ENCODE measurements at places on chromosomes 7 and 10. TPM values are rescaled to one million over a fixed set of nuclear protein-coding genes. Genes with fewer than 3 reads are reported as not detected.
A peak's percentile ranks its signal among the peaks of the same experiment; 100 is the strongest.

TAS2R41 gene
- not detected for total RNA-seq

ECHS1 gene
- total RNA-seq: 19.9 TPM

DNA sequence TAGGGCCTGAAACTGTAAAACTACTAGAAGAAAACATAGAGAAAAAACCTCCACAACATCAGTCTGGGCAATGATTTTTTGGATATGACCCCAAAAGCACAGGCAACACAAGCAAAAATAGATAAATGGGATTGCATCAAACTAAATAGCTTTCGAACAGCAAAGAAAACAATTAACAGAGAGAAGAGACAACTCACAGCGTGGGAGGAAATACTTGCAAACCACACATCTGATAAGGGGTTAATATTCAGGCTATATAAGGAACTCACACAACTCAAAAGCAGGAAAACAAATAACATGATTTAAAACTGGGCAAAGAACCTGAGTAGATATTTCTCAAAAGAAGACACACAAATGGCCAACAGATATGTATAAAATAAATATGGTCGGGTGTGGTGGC, 7.7 kb upstream of the GSTK1 start:
- H3K4me3 ChIP-seq: no peak overlapping the region
- no peaks in the 10 kb centered on the region for H3K36me3 ChIP-seq
- H3K27ac ChIP-seq: no peak overlapping the region
- H3K4me1 ChIP-seq: peaks cover 7% of the 10 kb centered on the region

DNA sequence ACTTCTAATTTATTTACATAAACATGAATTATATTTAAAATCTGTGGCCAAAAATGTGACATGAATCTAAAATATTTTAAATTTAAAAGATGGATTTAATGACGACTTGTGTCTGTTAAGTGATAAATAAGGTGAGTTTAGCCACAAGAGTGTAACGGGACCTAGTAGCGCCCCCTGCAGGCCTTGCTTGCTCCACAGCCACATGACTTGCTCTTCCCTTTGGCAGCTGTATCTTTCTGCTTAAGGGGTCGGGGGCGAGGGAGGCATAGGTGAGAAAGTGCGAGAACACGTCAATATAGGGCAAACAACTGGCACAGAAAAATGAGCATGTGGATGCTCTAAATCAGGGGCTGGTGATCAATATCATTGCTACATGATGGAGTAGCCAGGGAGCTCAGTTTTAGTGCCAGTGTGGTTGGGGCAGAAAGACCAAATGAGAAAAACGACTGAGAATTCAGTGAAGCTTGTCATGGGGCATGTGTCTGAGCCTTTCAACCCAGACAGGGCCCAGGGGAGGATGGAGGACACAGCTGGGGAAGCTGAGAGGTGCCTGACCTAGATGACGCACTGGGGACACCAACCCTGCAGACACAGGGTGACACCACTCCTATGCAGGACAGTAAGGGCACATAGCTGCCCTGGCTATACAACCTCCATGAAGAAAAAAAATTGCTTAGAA, 49.8 kb downstream of the PAXIP1 start:
- no peak overlapping the region for H3K4me3 ChIP-seq
- no peak overlapping the region for H3K27ac ChIP-seq
- H3K27me3 ChIP-seq: no peaks in the 10 kb centered on the region
- peaks cover 46% of the 10 kb centered on the region for H3K36me3 ChIP-seq

DNA sequence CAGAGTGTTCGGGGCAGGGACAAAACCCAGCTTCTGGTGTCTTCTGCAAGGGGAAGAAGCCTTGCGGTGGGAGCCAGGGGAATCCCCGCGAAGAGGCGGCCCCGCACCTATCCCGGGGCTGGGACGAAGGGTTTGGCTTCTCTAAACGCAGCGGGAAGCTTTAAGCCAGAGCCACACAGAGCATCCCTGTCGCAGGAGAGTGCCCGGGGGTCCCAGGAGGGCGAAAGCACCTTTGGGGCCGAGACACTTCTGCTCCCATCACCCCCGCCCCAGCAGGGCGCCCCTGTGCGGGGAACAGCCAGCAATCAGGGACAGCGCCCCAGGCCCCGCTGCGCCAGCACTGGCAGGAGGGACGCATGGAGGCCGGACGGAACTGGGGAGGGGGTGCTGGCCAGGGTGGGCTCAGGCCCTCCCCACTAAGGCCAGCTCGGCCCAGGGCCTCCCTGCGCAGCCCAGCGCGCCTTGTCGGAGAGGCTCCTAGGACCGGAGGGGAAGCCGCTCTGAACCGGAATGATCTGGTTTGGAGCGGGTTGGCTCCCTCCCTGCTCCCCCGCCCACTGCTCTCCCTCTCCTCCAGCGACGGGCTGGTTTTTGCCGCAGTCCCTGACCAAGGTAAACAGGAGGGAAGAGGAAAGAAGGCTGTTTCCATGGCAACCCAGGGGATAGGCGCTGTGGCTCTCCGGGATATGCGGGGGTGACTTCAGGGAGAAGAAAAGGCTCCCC, 63.9 kb downstream of the TMEM209 start:
- no peaks in the 10 kb centered on the region for H3K27me3 ChIP-seq
- peak overlapping the region; percentile 52 for H3K4me3 ChIP-seq
- H3K36me3 ChIP-seq: peaks cover 4% of the 10 kb centered on the region
- peaks cover 18% of the 10 kb centered on the region for H3K4me1 ChIP-seq

DNA sequence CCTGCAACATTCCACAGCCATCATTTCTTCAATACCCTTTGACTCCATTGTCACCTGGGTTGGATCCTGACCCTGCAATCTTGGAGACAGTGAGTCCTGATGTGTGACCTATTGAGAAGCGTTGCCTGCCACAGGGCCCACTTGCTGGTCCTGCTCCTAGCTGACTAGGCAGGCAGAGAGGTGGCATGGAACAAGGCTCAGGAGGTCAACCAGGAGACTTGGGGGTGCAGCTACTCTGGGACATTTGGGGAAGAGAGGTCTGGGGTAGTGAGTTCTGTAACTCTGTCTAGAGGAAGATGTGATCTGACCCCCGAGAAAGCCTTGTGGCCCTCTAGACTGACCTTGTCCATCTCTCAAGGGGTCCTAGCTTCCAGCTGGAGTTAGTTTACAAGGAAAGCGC, 1.8 kb downstream of the ZMIZ2 start:
- H3K27me3 ChIP-seq: no peaks in the 10 kb centered on the region
- no peaks in the 10 kb centered on the region for H3K36me3 ChIP-seq
- H3K4me3 ChIP-seq: no peak overlapping the region
- peaks cover 49% of the 10 kb centered on the region for H3K4me1 ChIP-seq
